Activated CD4-positive, alpha-beta T cell treated with anti-CD3 and anti-CD28 coated beads for 48 hours (primary cell): ENCODE measurements at places on chromosomes 4 and X.

DNA sequence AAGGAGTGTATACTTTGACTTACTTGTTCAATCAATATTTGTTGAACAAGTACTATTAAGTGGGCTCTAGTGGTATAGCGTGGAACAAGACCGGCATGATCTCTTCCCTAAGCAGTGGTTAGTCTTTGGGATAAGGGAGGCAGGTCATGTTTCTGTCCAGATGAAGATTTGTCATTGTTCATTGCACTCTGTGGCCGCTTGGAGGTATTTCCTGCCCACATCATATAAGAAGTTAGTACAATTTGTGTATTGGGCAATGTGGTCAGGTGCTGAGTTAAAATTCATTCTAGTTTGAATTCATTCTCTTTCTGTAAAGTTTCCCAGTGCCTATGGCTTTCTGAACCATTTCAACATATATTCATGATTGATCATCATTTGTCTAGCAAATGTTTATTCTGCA is 101.1 kb upstream of the SHISA3 start:
- no peak for DNase-seq

DNA sequence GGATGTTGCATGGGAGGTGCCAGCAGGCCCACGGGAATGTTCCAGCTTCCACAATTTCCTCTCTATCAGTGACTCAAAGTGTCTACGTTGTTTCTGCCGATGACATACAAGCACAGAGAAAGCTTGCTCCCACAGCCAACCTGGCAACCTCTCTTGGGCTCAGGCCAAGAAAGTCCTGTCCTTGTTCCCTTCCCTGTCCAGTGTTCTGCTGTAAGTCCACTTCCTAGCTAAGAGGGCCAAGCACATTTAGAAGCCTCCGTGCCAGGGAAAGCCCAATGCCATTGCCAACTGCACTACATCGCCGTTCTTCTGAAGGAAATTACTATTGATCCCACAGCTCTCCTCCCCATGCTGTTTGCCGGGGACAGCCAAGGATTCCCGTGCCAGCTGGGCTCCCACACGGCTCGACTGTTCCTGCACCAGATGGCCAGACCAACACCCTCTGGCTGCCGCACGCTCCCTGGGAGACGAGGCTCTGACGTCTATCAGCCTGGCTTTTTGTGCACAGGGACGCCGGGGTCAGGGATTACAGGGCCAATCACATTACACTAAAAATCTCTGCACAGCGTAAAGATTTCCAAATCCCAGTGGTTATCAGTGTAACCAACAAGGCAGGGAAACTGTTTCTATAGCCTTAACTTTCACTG is 284.0 kb downstream of the BCOR start:
- no peak for DNase-seq

DNA sequence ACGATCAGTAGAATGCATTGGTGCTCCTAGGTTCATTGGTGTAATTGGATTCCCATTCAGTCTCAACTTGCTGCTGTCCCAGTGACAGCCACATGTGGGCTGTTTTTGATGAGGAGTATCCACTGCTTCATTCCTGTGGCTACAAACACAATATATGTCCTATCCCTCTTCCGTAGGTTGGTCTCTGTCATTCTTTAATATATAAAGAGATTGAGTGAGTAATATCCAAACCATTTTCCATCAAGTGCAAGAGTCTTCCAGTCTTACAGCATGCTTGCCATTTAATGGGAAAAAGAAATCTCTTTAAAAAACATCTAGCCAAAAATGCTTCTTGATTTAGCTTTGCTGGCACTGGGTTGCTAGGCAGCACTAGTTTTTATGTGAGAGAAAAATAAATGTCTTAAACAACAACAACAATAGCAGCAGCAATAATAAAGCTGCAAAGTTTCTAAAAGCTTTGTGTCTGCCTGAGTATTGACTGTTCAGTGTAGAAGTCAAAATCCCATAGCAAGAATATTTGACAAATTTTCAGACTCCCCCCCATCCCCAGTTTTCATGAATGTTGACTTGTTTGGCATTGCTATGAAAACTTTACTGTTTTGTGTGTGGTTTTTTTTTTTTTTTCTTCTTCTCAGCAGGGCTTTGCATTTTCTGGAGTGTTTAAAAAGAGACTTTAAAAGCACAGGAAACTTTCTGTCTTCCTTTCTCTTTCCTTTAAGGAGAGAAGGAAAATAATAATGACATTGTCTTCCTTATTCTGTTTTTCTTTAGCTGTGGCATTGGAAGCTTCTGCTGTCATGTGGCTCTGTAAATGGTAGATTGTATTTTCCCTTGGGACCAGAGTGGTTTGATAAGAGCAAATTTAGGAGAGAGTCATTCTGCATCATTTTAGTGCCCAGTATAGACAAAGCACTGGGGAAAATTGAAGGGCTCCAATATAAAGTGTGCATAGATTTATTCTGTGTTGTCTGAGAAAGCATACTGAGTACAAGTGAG is 244.3 kb downstream of the ARHGAP10 start:
- DNase-seq = no peak

DNA sequence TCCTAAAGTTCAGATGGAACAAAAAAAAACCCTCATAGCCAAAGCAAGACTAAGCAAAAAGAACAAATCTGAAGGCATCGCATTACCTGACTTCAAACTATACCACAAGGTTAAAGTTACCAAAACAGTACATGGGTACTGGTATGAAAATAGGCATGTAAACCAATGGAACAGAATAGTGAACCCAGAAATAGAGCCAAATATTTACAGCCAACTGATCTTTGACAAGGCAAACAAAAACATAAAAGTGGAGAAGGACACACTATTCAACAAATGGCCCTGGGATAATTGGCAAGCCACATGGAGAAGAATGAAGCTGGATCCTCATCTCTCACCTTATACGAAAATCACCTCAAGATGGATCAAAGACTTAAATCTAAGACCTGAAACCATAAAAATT is 44.2 kb upstream of the TMEM192 start:
- DNase-seq = no peak

- DNase-seq = no peak
Measured at GRCh38 chr4:102779204-102779603, 18.4 kb upstream of the MANBA start.

- no peak for DNase-seq
Measured at GRCh38 chrX:155054255-155054654, 16.7 kb downstream of the CMC4 start.

DNA sequence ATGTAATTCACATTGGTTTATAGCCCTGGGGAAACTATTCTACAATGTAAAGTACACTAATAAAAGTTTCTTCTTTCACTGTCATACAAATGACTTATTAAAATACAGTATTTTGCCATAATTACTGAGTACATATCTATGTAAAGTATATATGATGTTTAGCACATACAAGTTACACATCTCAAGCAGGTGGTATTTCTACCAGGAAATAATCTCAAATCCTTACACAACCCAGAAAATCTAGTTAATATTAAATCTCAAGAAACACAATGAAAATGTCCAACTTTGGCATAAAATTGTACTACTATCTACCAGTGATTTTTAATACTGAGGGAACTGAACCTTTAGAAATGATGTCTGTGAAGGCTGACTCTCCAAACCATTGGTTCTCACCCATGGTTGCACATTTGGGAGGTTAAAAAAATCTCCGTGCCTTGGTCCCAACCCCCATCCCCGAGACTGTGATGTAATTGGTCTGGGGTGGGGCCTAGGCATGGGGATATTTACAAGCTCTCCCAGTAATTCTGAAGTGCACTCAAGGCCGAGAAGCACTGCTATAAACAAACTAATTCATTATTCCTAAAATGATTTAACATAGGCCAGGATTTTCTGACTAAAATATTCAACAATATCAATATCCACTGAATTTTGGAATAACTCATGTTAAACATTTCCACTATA is 27.6 kb downstream of the MAP3K15 start:
- no peak for DNase-seq

DNA sequence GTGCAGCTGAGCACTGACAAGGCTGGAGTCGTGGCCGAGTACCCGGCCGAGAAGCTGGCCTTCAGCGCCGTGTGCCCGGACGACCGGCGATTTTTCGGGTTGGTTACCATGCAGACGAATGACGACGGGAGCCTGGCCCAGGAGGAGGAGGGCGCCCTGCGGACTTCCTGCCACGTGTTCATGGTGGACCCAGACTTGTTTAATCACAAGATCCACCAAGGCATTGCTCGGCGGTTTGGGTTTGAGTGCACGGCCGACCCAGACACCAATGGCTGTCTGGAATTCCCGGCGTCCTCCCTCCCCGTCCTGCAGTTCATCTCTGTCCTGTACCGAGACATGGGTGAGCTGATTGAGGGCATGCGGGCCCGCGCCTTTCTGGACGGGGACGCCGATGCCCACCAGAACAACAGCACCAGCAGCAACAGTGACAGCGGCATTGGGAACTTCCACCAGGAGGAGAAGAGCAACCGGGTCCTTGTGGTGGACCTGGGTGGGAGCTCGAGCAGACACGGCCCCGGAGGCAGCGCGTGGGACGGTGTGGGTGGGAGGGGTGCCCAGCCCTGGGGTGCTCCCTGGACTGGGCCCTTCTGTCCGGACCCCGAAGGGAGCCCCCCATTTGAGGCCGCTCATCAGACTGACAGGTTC is 24.3 kb downstream of the RGS12 start:
- no peak for DNase-seq

GRCh38 chrX:112631892-112632291 is 47.8 kb downstream of the LHFPL1 start:
- no peak for DNase-seq

GRCh38 chr4:19508442-19508841 is 743.3 kb upstream of the SLIT2 start:
- no peak for DNase-seq

GRCh38 chr4:183499389-183499788 is 5.5 kb upstream of the ING2 start:
- DNase-seq = no peak

- DNase-seq = no peak
Measured at GRCh38 chr4:24000470-24000831, 110.6 kb upstream of the PPARGC1A start.

- no peak for DNase-seq
Measured at GRCh38 chr4:106478152-106478551, 109.6 kb upstream of the GIMD1 start.

- no peak for DNase-seq
Measured at GRCh38 chr4:94947681-94948108, 189.9 kb downstream of the BMPR1B start.

- peak; percentile 16 for DNase-seq
Measured at GRCh38 chrX:24153178-24153795, 3.8 kb downstream of the ZFX start.

DNA sequence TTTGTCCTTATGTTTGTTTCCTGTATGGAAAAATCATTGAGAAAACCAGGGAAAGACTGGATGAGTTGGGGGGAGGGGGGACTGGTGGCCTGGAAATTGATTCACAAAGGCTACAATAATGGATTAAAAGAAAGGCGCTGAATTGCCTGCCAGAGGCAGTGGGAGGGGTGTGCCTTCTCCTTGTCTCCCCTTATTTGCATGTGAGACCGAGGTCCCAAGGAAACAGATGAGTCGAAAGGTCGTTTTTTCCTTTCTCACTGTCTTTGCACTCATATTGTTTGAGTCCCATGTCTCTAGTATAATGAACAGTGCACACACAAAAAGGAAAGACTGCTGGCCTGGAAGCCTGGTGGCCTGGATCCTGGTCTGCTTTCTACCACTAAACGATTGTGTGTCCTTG is 86.6 kb upstream of the ZDHHC15 start:
- no peak for DNase-seq

DNA sequence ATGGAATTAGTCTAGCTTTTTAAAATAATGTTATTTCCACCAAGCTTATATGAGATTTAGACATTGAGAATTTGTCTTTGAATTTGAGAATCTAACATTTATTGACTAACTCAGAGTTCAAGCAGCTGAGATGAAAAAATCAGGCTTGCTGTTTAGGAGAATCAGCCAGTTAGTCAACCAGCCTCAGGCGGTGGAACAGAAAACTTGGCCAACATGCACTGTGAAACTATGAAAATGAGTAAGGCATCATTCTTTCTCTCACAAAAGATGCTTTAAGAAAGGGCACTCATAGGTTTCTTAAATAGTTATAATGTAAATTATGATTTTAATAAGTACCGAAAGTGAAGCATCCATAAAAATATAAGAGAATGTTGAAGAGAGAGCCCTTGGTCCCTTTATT is 84.2 kb downstream of the NFKB1 start:
- DNase-seq = peak; percentile 54
